ENCODE measurements at places on chromosomes 4 and X. TPM values are rescaled to one million over a fixed set of nuclear protein-coding genes. Genes with fewer than 3 reads are reported as not detected.

Gene ERAS
- not detected for total RNA-seq

Gene PARM1
- not detected for total RNA-seq

Gene SMARCA1
- total RNA-seq = 36.9 TPM

Gene LRIT3
- 0.11 TPM for total RNA-seq

Gene PASD1
- total RNA-seq = not detected

Gene FAM156B
- total RNA-seq = 31.1 TPM

Gene CSAG3
- total RNA-seq = not detected

Gene TLL1
- not detected for total RNA-seq

Gene ADGRL3
- not detected for total RNA-seq

Gene SCML1
- 6.6 TPM for total RNA-seq

Gene CLIC2
- total RNA-seq = not detected

Gene VEGFD
- not detected for total RNA-seq

Gene COL25A1
- total RNA-seq = not detected

Gene LYAR
- 11.9 TPM for total RNA-seq

Gene SFRP2
- 0.65 TPM for total RNA-seq

Gene CT55
- total RNA-seq = not detected

Gene CRLF2
- total RNA-seq = not detected

Gene GALNTL6
- not detected for total RNA-seq

Gene ALB
- total RNA-seq = not detected

Gene RASSF6
- total RNA-seq = not detected

Gene CCNA2
- total RNA-seq = 45.3 TPM

Gene IGSF1
- not detected for total RNA-seq

Gene G3BP2
- total RNA-seq = 133 TPM

Gene GRK4
- total RNA-seq = 7.1 TPM

Gene IDH3G
- 79.5 TPM for total RNA-seq

Gene DIPK2B
- not detected for total RNA-seq

Gene DUSP9
- total RNA-seq = not detected

Gene CYLC1
- total RNA-seq = not detected

Gene ARR3
- not detected for total RNA-seq

Gene RAB41
- not detected for total RNA-seq

Gene CHRNA9
- total RNA-seq = 0.97 TPM

Gene HAUS7
- 28.3 TPM for total RNA-seq

Gene CXCL5
- total RNA-seq = not detected

Gene NLGN3
- total RNA-seq = 0.63 TPM

Gene RPS6KA3
- total RNA-seq = 33.8 TPM

Gene SATL1
- total RNA-seq = not detected

Gene CA5B
- 7.8 TPM for total RNA-seq

Gene PNMA6F
- not detected for total RNA-seq

Gene ANK2
- 53.1 TPM for total RNA-seq

Gene CACNA1F
- total RNA-seq = not detected

Gene PPEF2
- total RNA-seq = not detected

All from GM23248 (cell line).